ENCODE measurements at places on chromosomes 12 and 14. TPM values are rescaled to one million over a fixed set of nuclear protein-coding genes. Genes with fewer than 3 reads are reported as not detected.
A peak's percentile ranks its signal among the peaks of the same experiment; 100 is the strongest.

DNA sequence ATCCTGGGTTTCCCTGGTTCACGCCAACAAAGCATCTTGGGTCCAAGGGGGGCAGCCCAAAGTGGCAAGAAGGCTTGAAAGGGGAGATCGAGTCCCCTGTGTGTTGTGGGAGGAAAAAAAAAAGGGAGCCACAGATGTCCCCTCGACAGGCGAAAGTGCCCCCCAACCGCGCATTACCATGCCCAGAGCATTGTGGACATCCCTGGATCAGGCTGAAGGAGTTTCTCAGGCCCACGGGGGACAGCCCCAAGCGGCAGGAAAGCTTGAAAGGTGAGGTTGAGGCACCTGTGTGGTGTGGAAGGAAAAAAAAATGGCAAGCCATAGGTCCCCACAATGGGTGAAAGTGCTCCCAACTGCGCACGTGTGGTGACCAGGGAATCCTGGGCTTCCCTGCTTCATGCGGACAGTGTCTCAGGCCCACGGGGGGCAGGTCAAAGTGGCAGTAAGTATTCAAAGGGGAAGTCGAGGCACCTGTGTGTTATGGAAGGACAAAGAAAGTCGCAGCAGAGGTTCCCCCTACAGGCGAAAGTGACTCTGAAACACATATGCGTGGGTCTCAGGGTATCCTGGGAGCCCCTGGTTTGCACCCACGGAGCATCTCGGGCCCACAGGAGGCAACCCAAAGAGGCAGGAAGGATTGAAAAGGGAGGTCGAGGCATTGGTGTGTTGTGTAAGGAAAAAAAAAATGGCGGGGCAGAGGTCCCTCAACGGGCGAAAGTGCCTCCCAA, 580.1 kb downstream of the ALG10 start:
- DNase-seq: no peak
- no peak overlapping the region for H3K4me3 ChIP-seq
- no peak overlapping the region for H3K27ac ChIP-seq
- H3K36me3 ChIP-seq: no peaks in the 10 kb centered on the region
- no peaks in the 10 kb centered on the region for H3K4me1 ChIP-seq
- no peaks in the 10 kb centered on the region for H3K27me3 ChIP-seq

DNA sequence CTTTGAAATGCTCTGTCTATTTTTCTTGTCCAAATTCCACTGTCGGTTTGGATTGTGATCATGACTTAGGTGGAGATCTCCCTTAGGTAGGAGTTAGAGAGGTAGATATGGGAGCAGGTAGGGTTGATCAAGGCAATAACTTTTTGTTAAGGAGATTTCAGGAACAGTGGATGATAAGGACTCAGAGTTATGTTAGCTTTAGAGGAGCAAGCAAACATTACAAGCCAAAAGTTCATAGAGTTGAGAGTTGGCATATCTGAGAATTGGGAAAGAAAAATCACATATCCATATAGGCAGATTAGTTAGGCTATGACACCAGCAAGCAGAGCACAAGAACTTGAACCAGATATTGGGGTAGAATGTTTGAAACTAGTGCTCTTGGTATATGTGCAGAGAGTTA, 43.1 kb upstream of the C12orf75 start:
- no peak overlapping the region for H3K4me3 ChIP-seq
- peaks cover 18% of the 10 kb centered on the region for H3K27me3 ChIP-seq

- no peak for DNase-seq
- no peak overlapping the region for H3K4me3 ChIP-seq
- H3K4me1 ChIP-seq: peaks cover 10% of the 10 kb centered on the region
- H3K27me3 ChIP-seq: no peaks in the 10 kb centered on the region
These were observed 10.4 kb downstream of the SLC15A4 start for GRCh38 chr12:128813392-128813791.

DNA sequence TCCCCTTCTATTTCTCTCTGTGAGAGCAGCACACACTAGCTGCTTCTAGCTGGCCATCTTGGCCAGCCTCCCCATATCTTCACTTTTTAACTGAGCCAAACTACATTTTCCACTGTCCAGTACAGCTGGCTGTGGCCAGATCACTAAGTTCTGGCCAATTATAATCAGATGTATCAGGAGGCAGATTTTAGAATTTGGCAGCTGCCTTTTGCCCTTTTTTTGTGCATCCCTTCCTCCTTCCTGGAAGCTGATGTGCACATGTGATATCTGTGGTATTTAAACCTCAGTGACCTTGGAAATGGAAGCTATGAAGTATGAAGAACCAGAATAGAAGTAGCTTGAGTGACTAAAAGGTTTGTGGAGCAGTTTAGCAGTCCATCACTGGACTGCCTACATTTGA, 49.8 kb upstream of the ANO6 start:
- H3K4me1 ChIP-seq: no peaks in the 10 kb centered on the region
- no peak for DNase-seq
- H3K4me3 ChIP-seq: no peak overlapping the region
- H3K36me3 ChIP-seq: no peaks in the 10 kb centered on the region

GRCh38 chr14:92670643-92671366, 77.6 kb downstream of the LGMN start:
- no peaks in the 10 kb centered on the region for H3K27me3 ChIP-seq
- H3K36me3 ChIP-seq: no peaks in the 10 kb centered on the region
- DNase-seq: no peak

GRCh38 chr14:58272588-58273372, 25.6 kb upstream of the ARID4A start:
- DNase-seq: peak; percentile 44
- no peak overlapping the region for H3K4me3 ChIP-seq
- H3K27ac ChIP-seq: peak overlapping the region; percentile 62
- no peaks in the 10 kb centered on the region for H3K4me1 ChIP-seq
- no peaks in the 10 kb centered on the region for H3K27me3 ChIP-seq

- DNase-seq: no peak
- H3K36me3 ChIP-seq: no peaks in the 10 kb centered on the region
- H3K27me3 ChIP-seq: no peaks in the 10 kb centered on the region
- no peak overlapping the region for H3K27ac ChIP-seq
These were observed 360.9 kb upstream of the NAV3 start for GRCh38 chr12:77469578-77470333.

DNA sequence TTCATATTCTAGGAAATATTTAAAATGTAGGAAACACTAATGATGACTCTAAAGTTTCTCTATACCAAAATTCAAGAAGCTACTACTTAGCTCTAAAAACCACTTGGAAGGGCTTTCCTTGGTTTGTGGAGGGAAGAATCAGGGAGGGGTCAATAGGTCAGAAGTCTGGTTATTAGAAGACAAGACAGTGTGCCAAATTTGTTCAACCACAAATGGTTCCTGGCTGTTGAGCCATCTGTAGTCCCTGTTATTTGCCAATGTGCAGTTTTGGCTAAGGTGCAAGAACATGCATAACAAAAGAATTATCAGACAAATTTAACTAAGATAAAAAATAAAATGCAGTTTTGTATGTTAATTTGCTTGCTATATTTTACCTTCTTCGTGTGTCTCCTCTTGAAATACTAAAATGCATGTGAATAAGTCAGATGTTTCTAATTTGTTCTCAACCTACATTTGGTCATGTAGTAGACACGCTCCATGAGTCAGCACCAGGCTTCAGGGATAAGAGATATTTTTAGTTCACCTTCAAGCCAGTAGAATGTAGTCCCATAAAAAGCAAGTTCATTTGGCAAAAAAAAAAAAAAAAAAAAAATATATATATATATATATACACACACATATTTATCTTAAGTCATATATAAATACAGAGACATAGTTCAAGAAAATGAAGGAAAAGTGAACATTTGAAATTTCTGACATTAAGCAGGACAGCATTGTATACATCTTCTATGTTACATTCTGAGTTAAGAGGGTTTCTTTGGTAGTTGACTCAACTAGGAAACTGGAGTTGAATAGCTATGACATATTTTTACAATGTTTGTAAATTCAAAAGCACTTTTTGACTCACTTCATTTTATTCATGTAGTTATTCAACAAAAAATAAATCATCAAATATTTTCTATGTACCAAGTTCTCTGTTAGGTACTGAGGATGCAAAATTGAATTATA, 123.3 kb downstream of the KCNC2 start:
- H3K36me3 ChIP-seq: no peaks in the 10 kb centered on the region
- no peak overlapping the region for H3K27ac ChIP-seq
- no peaks in the 10 kb centered on the region for H3K27me3 ChIP-seq
- no peak for DNase-seq

- H3K36me3 ChIP-seq: peaks cover 7% of the 10 kb centered on the region
- no peak for DNase-seq
- no peak overlapping the region for H3K4me3 ChIP-seq
- H3K4me1 ChIP-seq: no peaks in the 10 kb centered on the region
These were observed 23.5 kb downstream of the NAA30 start for GRCh38 chr14:57413849-57414248.

- peaks cover 83% of the 10 kb centered on the region for H3K36me3 ChIP-seq
- H3K4me3 ChIP-seq: no peak overlapping the region
- peak overlapping the region; percentile 1 for H3K27ac ChIP-seq
- H3K27me3 ChIP-seq: no peaks in the 10 kb centered on the region
- H3K4me1 ChIP-seq: peaks cover 14% of the 10 kb centered on the region
These were observed 13.3 kb downstream of the FAM181A start for GRCh38 chr14:93940437-93940836.

GRCh38 chr12:77833329-77833728, 2.6 kb downstream of the NAV3 start:
- no peak overlapping the region for H3K4me3 ChIP-seq
- H3K27me3 ChIP-seq: no peaks in the 10 kb centered on the region
- H3K36me3 ChIP-seq: no peaks in the 10 kb centered on the region
- no peak for DNase-seq
- no peaks in the 10 kb centered on the region for H3K4me1 ChIP-seq

DNA sequence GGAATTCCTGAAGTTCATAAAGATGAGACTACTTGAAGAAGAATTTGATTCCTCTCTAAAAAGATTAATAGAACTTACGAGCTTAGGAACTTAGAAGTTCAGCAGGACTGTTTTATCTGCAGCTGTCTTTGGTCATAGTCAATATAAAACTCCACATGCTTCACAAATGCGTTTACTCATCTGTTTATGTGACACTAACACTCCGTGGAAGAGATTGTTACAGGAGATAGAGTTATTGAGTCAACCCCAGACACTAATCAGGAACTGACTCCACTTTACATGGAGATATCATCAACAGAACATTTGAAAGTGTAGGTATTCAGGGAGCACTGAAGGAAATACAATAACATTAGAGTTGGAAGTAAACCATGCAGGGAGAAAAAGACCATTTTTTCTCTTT, 92.8 kb downstream of the LRFN5 start:
- DNase-seq: no peak
- no peaks in the 10 kb centered on the region for H3K27me3 ChIP-seq
- H3K4me3 ChIP-seq: no peak overlapping the region
- H3K36me3 ChIP-seq: no peaks in the 10 kb centered on the region

Gene CD163
- total RNA-seq: 0.06 TPM

Gene GUCY2C
- not detected for total RNA-seq

Gene KCNC2
- not detected for total RNA-seq

Gene CLEC7A
- total RNA-seq: not detected

Data from cardiac muscle cell (in vitro differentiated cells and primary cell).